ENCODE measurements at places on chromosomes 2 and 18.

- DNase-seq: no peak
Measured at GRCh38 chr18:31657823-31658669, 26.3 kb downstream of the B4GALT6 start.

DNA sequence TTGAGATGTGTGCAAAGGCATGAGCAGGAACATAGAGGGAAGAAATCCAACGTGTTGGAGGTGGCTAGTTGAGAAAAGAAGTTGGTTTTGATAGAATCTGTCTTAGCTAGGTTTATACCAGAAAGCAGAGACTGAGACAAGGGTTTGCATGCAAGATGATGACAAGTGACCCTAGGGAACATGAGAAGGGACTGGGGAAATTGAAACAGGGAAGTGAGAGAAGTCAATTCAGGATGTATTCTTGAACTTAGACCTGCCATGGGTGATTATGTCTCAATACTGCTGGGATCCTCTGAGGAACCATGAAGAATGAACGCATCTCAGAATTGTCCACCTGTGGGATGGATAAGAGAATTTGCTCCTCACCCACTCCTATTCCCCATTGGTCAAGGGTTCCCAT is 20.5 kb downstream of the IL36A start:
- DNase-seq: no peak

DNA sequence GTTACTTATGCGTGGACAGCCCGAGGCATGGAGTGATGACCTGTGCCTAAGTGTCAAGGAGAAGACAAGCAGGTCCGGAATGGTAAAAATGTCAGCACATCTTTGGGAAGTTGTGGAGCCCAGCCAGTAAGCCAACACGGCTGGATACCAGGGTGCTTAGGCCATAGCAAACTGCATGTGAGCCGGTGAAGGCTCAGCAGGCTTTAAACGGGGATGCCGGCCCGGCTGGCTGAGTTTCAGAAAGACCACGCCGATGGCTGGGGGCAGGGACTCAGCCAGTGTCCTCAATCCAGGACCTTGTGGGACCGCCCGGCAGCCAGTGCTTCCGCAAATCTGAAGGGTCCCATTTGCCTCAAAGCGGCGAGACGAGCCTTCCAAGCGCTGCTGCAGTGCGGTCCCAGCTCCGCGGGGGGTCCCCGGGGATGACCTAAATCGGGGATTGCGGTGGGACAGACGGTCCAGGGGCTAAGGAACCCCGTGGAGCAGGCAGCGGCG is 946 bp upstream of the AGAP1 start:
- DNase-seq: no peak

- DNase-seq: no peak
Measured at GRCh38 chr2:1450915-1451314, 37.7 kb downstream of the TPO start.

DNA sequence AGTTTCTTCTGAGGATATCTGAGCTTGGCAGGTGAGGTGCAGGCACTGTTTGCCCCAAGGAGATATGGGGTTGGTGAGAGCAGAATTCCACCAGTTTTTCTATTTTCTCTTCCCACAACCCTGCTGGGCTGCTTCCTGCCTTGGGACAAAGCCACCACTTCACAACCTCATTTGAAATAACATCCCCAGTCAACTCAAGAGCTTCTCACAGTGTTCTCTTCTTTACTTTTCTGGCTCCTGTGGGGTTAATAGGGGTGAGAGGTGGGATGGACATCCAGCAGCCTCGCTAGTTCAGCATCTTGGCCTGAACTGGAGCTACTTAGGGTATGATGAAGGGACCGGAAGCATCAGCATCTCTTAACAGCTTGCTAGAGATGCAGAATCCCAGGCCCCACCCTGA is 106.3 kb downstream of the SLC4A3 start:
- no peak for DNase-seq

All from nucleus accumbens (tissue), 56 donors.